ENCODE measurements at places on chromosomes 16 and 17.
A peak's percentile ranks its signal among the peaks of the same experiment; 100 is the strongest.

- DNase-seq, result no peak
Measured at GRCh38 chr16:58685084-58685449, 497 bp upstream of the SLC38A7 start.

DNA sequence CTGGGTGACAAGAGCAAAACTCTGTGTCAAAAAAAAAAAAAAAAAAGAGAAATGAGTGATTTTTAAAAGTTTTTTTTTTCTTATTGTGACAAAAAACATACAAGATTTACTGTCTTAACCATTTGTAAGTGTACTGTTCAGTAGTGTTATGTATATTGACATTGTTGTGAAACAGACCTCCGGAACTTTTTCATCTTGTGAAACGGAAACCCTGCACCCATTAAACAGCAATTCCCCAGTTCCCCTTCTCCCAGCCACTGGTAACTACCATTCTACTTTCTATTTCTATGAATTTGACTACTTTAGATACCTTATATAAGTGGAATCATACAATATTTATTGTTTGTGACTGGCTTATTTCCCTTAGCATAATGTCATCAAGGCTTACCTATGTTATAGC, 18.7 kb downstream of the DUS2 start:
- no peak for DNase-seq

DNA sequence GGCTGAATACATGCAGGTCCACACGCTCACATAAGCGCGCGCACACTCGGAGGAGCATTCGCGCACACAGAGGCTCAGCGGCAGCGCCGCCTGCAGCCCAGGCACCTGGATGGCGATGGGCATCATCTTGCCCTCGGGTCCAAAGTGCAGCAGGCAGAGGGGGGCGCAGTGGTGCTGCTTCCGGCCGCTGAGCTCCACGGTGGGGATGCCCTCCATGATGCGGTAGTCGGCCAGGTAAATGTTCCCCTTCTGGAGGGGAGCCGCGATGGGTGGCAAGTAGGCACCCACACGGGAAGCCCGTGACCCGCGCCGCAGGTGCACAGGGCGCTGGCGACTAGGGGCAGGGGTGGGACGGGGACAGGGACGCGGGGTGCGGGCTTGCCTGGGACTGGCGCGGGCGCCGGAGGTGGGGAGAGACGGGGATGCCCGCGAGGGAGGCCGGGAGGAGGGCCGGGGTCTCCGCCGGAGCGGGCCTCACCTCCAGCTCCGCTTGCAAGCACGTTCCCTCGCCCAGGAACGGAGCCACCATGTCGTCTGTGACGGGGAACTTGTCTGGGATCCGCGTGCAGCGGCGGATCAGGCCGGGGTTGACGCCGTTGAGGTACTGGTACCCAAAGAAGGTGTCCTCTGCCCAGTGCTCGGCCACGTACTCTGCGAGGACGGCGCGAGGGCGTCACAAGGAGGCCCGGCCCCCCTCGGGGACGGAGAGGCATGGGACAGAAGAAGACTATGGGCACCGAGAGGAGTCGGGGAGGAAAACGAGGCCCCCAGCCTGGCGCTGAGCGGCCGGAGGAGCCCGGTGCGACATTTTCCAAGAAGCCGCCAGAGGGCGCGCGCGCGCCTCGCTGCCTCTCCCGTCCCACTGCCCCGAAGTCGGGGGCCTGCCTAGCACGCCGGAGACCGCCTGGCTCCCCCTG, 8.0 kb downstream of the ALOX12B start:
- DNase-seq, result peak; percentile 65

DNA sequence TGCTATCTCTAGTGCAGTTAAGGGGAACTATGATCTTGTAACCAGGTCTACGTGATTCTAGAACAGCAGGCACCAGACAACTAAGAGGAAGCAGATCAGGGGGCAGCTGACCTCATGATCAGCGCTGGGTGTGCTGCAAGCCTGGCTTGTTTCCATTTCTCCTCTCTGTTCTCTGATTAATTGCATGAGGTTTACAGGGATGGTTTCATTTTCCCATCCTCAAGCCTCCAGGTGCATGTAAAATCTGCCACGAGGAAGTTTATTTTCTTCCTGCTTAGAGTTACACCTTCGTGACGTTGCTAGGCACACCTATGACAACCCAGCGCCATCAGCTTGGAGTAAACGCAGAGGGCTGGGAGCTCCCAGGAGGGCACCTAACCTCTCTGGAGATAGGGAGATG, 4.3 kb upstream of the NUPR1 start:
- no peak for DNase-seq

- DNase-seq, result no peak
Measured at GRCh38 chr16:81586977-81587625, 142.5 kb downstream of the CMIP start.

DNA sequence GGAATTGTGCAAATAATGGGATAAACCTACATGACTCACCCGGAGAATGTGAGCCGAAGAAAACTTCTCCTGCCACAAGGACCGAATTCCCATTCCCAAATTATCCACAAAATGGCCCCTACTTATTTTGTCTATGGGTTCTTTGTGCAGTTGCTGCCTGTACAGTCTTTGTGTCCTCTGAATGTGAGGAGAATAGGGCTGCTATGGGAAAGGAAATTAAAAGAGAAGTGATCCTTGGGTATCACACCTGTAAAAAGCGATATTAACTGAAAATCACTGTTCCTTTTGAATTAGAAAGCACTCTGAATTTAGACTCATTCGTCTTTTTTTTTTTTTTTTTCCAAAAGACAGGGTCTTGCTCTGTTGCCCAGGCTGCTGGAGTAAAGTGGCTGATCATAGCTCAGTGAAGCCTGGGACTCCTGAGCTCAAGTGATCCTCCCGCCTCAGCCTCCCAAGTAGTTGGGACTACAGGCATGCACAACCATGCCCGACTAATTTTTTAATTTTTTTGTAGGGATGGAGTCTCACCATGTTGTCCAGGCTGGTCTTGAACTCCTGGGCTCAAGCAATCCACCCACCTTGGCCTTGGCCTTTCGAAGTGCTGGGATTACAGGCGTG, 45.4 kb downstream of the CHD9 start:
- no peak for DNase-seq

GRCh38 chr16:88014954-88015805, 63.9 kb downstream of the BANP start:
- no peak for DNase-seq

DNA sequence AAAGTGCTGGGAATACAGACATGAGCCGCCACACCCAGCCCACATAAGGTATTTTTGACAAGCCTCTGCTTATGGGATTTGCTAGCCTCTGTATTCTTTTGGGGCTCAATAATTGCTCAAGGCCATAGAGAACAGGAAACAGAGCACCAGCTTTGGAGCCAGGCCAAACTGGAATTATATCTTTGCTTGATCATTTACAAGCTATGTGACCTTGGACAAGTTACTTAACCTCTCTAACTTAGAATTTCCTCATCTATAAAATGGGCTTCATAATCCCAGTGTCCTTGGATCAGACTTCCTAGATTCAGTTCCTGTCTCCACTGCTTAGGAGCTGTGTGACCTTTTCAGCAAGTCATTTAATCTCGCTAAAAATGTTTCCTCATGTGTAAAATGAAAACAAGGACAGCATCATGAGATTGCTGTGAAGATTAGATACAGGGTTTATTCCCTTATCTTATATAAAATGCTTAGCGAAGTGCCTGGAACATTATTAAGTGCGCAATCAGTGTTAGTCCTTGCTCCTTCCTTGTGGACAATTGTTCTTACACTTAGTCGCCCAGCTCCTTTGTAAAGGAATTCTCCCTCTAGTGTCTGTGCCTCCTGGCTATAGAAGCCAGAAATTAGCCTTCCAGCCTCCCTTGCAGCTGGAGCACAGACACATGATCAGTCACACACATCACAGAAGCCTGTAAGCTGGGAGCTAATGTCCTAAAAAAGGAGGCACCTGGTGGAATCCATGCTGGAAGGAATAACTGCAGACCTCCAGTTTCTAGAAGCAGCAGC, 16.6 kb downstream of the KRT9 start:
- no peak for DNase-seq

DNA sequence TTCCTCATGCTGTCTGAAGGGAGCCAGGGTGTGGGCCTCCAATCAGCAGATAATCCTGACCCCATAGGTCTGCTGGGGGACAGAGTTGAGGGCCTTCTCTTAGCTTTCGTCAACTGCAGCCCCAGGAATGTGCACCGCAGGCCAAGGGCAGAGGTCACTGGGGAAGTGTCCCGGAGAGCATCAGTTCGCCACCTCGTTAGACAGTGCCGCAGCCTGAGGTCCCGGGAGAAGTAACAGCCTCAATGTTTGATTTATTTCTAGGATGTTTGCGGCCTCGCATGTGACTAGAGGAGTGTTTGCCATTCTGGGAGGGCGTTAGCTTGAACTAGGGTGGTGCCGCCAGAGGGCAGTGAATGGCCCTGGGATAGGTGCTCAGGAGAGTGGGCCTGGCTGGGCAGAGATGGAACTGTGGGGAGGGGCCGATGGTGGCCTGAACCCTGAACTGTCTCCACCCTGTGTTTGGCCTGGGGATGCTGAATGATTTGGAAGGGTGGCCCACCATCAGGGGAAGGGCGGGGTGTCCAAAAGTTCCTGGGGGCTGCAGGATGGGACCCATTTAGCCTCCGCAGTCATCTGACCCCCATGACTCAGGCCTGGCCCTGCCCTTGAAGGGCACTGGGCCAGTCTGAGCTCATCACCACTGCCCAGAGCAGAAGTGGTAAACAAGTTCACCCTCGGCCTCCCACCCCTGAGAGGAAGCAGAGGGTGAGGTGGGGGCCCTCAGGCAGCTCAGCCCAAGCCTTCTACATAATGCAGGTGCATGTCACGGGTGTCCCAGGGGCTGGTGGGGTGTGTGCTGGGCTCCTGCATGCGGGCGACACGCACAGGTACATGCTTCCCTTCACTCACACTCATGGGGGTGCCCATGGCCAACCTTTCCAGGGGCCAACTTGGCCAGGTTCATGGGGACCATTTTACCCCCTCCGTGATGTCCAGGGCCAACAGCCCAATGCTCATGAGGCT, 12.4 kb upstream of the TAC4 start:
- no peak for DNase-seq

- no peak for DNase-seq
Measured at GRCh38 chr16:68202091-68202519, 33.8 kb downstream of the ESRP2 start.

GRCh38 chr16:739560-740458, 988 bp downstream of the CIAO3 start:
- no peak for DNase-seq

DNA sequence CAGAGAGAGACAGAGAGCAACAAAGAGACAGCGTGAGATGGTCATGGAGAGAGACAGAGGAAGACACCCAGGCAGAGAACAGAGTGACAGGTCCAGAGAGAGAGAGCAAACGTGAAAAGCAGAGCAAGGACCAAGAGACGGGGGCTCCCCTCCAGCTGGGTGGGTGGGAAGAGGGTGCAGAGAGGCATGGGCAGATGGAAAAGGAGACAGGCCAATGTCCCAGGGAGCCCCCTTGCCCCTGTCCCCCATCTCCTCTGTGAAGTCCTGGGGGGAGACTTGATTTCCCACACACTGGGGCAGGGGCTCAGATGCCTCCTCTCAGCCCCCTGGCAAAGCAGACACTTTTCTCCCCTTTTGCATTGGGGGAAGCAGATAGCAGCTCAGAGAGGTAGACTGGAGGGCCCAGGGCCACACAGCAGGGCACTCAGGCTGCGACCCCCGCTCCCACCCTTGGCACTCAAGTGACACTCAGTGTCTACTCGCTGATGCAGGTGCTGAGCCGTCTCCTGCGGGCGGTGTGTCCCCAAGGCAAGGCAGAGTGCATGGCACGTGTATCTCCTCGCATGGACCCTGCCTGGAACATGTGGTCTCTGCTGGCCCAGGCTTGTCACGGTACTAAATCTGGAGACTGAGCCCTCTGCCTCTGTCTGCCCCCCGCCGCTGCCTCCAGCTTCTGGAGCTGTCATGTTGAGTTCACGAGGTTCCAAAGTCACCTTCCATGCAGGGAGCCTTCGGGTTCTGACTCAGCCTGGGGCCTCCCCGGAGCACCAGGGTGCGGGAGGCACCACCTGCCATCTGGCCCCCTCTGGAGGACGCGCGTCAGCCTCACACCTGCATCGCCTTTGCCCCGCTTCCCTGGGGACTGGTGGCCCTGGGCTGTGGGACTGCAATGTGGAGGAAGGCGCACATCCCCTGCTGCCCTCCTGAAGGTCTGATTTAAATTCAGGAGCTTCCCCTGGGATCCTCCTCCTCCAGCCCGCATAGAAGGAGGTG, 215.9 kb upstream of the GSE1 start:
- DNase-seq, result no peak

DNA sequence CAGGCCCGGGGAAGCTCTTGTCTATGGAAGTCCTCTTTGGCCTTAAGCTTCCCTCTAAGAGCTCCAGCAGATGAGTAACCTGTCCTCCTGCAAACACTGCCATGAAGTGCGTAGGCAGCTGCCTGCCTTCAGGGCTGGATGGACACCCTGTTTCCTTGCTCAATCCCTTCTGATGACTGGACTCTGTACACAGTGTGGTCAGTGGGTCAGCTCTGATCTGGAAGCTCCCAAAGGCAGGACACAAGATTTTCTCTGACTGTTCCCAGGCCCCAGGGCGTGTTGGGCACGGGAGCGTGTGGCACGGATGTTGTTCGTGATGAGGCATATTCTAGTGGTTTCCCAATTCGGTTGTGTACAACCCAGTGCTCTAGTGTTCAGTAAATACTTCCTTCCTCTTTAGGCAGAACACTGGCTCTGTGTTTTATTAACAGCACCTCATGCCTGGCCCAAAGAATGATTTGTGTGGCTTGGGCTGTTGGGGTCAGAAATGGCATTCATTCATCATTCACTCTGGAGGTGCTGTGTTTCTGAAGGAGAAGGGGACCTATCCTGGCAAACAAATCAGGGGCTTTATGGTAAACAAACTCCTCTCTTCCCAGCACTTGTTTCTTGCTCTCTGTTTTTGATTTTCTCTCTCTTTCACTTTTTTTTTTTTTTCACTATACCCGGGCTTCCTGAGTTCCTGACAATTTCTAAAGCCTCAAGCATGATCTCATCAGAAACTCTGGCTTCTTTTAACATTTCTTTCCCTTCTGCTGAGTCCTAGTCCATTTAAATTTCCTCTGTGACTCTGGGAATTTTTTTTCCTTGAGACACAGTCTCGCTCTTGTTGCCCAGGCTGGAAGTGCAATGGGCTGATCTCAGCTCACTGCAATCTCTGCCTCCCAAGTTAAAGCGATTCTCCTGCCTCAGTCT, 12.0 kb upstream of the RNF157 start:
- DNase-seq, result no peak

DNA sequence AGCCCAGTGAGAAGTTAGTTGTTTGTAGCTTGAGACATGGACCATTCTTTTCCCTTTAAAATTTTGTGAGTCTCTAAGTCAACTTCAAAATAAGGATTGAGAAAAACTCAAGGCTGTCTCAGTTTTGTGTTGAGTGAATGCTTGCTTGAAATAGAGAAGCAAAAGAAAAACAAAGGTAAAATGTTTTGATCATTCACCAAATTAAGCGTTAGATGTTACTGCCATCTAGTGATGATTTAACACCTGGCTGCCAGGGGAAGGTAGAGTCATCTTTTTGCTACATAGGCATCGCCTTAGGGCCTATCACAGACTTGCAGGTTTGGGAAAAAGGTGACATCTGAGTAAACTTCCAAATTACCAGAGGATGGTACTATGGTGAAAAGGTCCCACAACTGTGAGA, 74.4 kb downstream of the PCTP start:
- no peak for DNase-seq

- DNase-seq, result peak; percentile 71
Measured at GRCh38 chr17:74210191-74211140, 2.9 kb upstream of the TTYH2 start.

- no peak for DNase-seq
Measured at GRCh38 chr17:59330053-59330942, 1.2 kb upstream of the YPEL2 start.
